ENCODE measurements at places on chromosomes 7 and 10.

GRCh38 chr7:143385891-143386781, 5.0 kb downstream of the ZYX start:
- DNase-seq: no peak

DNA sequence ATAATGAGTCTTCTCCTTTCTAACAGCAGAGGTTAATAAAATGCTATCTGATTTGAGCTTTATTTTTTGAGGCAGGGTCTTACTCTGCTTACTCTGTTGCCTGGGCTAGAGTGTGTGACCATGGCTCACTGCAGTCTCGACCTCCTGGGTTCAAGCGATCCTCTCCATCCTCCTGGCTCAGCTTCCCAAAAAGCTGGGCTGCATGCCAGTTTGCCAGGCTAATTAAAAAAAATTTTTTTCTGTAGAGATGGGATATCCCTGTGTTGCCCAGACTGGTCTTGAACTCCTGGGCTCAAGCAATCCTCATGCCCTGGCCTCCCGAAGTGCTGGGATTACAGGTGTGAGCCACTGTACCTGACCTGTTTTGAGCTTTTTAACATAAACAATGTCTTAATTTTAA, 56.7 kb downstream of the SCD start:
- no peak for DNase-seq

DNA sequence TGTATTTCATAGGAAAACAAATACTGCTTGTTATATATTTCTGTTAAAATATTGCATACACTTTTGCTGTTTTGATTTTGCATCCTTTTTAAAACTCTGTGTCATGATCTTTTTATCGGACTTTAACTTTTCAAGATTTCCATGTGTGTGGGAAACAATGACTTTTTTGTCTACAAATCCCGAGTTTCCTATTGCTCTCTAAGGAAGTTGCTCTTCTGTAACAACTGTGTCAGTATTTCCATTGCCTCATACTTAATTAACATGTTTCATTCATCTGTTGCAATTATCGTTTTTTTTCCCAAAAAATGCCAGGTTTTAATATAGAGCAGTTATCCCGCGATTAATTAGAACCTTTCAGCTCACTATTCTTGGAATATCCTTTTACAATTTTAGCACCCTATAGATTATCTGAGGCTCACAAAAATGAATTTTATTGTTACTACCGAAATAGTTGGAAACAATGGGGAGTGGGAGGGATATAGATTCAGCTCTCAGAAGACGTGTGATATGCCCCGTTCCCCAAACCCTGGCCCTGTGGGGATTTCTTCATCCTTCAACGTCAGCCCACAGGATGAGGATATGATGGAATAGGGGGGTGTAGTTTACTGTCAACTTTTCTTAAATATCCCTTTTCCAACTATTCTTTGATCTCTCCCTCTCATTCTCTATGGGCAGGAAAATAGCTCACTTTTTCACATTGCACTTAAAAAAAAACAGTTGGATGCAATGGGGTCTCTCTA, 297.6 kb upstream of the IGFBP3 start:
- DNase-seq: no peak

DNA sequence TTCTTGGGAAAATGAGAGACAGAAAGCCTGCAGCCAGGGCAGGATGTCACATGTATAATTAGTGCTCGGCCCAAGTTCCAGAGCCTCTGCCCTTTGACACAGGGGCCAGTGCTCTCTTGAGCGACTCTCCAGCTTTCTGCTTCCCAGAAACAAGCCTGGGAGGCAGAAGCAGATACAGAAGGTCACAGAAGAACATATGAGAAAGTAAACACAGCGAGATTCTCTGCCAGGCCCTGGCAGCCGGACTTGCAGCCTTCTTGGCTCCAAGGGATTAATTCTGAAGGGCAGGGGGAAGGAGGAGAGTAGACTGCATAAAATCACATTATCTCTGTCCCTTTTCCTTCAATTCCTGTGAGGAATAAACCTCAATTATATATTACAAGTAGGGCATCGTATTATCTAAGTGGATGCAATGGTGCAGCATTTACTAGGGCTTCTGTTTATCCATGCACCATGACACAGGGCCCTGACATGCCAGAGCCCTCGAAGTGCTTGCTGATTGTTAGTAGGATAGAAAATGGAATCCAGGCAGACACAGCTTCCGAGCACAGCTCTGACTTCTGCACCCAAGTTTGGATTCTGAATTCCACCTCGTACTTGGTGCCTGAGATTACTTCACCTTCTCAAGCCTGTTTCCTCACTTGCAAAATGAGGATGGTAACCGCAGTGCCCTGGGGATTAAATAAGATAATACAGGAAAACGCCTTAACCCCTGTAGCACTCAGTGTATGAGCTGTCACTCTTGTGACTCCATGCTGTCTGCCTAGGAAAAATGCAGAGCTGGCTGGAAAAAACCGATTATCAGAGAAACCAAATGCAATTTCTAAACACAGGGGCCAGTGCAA, 536.5 kb downstream of the TNS3 start:
- DNase-seq: no peak

GRCh38 chr7:149317986-149318672, 56.1 kb downstream of the ZNF783 start:
- DNase-seq: peak; percentile 47

GRCh38 chr7:95517870-95518269, 32.1 kb downstream of the ASB4 start:
- no peak for DNase-seq

DNA sequence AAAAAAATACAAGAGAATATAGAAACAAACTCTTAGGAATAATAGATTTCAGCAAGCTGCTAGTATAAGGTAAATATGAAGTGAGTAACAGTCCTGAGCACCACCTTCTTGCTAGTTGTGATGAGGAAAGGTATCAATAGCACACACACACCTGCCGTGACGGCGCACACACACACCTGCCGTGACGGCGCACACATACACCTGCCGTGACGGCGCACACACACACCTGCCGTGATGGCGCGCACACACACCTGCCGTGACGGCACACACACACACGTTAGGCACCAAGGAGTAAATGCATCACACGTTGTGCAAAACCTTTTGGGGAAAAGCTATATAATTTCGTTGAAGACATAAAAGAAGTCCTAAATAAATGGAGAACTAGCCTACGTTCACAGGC, 4.7 kb upstream of the JAKMIP3 start:
- DNase-seq: no peak
